ENCODE measurements at places on chromosomes 2 and 18.
A peak's percentile ranks its signal among the peaks of the same experiment; 100 is the strongest.

GRCh38 chr2:212538305-212539071 lies at the start of gene ERBB4:
Gene ERBB4, minus strand, starts transcription at chr2:212538802. Its CDS starts 272 bp downstream, at chr2:212538530.
- DNase-seq = peak; percentile 30

- no peak for DNase-seq
Measured at GRCh38 chr18:45567123-45567522, 48.2 kb upstream of the SLC14A2 start.

DNA sequence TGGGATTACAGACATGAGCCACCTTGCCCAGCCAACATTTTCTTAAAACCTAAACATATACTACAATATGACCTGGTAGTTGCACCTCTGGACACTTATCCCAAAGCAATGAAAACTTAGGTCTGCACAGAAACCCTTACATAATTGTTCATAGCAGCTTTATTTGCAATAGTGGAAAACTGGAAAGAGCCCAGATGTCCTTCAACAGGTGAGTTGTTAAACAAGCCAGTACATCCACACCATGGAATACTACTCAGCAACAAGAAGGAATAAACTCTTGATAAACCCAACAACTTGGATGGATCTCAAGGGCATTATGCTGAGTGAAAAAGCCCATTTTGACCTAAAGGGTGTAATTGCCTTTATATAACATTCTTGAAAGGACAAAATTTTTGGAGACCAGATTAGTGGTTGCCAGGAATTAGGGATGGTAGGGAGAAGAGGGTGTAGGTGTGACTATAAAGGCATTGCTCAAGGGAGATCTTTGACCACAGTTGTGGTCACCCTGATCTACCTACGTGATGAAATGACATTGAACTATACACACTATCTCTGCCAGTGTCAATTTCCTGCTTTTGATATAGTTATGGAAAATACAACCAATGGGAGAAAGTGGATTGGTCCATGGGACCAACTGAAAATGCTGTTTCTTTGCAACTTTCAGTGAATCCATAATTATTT lies 11.9 kb upstream of the AMMECR1L start:
- DNase-seq = no peak

- no peak for DNase-seq
Measured at GRCh38 chr2:68798569-68798968, 64.0 kb downstream of the ARHGAP25 start.

GRCh38 chr2:38384338-38384737 lies 7.3 kb upstream of the ATL2 start:
- DNase-seq = no peak

GRCh38 chr2:16487686-16488085 lies 177.9 kb downstream of the CYRIA start:
- peak; percentile 37 for DNase-seq

GRCh38 chr18:54263904-54264336 lies 5.4 kb upstream of the POLI start:
- DNase-seq = no peak

- DNase-seq = no peak
Measured at GRCh38 chr2:131037398-131038257, 55.6 kb downstream of the FAM168B start.

GRCh38 chr2:118983915-118984314 lies 41.9 kb downstream of the MARCO start:
- DNase-seq = no peak

DNA sequence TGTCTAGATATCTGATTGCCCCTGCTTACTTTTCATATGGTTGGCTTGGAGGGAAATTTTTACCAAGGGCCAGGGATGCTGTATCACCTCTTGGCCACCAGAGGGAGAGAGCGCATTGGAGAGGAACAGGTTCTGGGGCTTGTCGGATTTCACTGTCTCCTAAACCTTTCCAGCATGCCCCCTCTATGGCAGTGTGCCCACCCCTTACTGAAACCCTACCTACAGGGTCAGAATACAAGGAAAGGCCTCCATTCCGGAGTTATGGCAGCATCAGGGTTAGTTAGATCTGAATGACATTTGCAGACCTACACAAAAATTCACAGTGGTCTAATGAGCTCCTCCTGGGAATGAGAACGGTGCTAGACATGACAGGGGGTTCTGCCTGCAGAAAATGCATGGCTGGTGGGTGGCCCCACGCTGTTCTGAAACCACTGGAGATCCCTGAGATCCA lies 5.8 kb downstream of the SLC14A2 start:
- DNase-seq = peak; percentile 23

- DNase-seq = no peak
Measured at GRCh38 chr2:200042944-200043343, 87.6 kb downstream of the MAIP1 start.

- no peak for DNase-seq
Measured at GRCh38 chr18:53472546-53472945, 751.9 kb downstream of the MBD2 start.

- no peak for DNase-seq
Measured at GRCh38 chr2:229282758-229283546, 11.9 kb upstream of the PID1 start.

DNA sequence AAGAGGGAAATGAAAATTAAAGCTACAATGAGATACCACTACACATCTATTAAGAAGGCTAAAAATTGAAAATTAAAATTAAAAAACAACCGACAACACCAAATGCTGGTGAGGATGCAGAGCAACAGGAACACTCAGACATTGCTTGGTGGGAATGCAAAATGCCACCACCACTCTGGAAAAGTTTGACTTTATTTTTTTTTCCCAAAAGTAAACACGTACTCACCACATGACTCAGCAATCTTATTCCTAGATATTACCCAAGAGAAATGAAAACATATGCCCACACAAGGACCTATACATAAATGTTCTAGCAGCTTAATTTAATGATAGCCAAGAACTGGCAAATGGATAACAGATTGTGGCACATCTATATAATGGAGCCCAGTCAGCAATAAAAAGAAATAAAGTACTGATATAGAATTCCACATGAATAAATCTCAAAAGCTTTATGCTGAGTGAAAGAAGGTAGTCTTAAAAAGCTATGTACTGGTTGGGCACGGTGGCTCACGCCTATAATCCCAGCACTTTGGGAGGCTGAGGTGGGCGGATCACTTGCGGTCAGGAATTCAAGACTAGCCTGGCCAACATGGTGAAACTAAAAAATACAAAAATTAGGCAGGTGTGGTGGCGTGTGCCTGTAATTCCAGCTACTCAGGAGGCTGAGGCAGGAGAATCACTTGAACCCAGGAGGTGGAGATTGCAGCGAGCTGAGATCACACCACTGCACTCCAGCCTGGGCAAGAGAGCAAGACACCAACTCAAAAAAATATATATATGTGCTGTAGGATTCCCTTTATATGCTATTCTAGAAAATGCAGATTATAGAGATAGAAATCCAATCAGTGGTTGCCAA lies 4.2 kb upstream of the PROC start:
- DNase-seq = no peak

- DNase-seq = no peak
Measured at GRCh38 chr18:22543769-22544168, 126.1 kb upstream of the CTAGE1 start.

DNA sequence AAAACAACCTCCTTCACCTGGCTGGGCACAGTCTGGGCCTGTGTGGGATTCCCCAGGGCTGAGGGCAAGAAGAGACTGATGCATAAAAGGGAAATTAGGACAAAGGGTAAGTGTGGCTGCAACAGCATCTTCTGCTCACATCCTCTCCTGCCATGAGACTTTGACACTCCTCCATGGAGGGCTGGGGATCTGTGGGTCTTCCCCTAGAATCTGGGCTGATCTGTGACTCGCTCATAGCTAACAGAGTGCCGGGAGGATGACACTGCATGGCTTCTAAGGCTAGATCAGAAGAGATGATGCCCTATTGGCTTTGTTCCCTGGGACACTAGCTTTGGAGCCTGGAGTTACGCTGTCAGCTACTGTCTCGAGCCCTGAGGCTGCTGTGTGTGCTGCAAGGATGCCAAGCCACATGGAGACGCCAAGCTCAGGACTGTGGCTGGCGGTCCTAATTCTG lies 24.3 kb downstream of the MOCOS start:
- DNase-seq = no peak

DNA sequence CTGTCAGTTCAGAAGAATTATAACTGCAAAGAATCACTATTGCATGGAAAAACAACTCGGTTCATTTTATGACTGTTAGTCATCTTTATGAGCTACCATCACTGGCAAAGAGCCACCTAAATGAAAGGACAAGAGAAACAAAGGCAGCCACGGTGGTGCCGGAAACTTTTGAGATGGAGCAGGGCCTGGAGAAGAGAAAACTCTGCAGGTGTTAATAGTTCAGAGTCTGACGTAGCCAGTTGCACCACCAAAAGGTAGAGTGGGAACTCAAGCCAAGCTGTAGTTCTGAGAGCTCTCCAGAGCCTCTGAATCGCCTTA lies 110.9 kb downstream of the FTCDNL1 start:
- DNase-seq = no peak

DNA sequence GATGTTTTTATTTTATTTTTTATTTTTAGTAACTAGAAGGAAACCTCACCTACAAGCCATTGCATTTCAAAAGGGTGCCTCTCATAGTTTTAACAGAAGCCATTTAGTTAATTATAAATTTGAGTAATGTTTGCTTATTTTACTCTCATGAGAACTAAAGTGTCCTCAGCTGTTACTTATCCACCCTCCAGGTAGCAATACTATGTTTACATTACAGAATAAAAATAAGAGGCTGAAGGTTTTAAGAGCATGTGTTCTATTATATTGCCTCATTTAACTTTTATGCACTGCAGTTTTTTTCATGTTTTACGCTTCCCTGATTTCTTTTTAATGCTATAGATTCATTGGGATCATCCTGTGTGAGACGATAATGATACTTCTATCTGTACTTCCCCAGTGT lies 235.5 kb downstream of the THSD7B start:
- DNase-seq = no peak

DNA sequence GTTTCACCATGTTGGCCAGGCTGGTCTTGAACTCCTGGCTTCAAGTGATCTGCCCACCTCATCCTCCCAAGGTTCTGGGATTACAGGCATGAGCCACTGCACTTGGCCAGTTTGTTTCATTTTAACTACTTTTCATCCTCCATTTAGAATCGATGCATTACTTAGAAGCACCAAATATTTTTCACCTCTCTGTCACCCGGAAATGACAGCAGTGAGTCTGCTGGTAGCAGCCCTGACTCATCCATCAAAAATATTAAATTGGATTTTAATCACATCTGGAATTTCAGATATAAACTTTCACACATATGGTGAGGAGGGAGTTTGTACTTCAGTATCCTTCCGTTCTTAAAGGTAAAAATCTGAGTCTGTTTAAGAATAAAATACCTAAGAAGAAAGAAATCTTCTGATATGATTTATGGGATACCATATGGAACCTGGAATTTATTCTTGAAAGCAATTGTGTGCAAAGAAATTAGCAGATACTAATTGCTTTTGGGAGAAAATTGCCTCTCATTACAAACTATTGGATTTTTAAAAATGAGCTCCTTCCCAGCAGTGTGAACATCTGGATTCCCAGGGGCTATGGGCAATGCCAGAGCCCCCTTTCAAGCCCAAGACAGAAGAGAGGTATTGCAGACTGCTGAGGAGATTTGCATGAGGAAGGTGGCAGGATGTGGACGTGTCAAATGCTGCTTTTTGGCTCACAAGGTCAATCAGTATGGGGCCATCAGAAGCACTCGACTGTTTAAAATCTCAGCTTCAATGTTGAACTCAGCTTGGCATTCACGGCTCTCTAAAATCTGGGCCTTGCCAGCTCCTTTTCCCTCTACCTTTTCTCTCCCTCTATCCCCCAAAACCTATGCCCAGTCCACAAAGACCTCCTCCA lies 279.5 kb upstream of the SIX2 start:
- no peak for DNase-seq

DNA sequence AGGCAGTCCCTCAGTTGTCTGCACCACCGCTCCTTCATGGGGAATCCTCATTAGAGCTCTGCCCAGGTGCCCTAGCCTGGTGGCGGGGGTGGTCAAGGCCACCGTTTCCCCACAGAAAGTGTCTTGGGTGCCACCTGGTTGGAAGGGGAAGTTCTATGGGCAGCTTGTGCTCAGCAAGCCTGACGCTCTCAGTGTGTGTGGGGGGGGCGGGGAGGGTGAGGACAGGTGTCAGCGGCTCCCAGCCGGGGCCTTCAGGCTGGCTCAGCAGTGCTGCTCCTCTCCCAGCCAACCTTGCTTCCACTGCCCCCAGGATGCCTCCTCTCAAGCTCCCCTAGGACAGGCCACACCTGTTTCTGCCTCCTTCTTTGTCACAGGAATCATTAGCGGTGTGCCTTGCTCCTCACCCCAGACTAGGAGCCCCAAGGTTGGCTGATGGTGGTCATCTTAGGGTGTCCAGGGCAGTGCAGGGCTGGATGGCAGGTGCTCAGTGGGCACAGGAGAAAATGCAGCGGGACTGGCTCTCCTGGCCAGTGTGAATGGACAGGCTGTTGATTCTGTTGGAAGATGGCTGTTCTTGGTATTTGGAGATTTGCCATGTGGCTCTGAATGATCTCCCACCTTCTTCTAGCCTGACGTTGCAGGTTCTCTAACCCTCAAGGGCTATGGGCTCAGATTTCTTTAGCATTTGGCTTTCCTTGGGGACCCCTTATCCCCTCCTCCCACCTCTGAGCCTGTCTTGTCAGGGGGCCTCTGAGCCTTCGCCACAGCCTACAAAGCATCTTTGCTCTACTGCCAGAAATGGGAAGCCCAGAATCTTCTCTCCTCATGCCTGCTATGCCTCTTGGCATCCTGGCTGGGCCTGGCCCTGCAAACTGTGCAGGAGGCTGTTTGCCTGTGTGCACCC lies 185.8 kb upstream of the HS6ST1 start:
- DNase-seq = no peak

- DNase-seq = no peak
Measured at GRCh38 chr2:121626777-121627524, 22.3 kb downstream of the CLASP1 start.

GRCh38 chr2:133407341-133407740 lies 160.9 kb downstream of the NCKAP5 start:
- DNase-seq = no peak

DNA sequence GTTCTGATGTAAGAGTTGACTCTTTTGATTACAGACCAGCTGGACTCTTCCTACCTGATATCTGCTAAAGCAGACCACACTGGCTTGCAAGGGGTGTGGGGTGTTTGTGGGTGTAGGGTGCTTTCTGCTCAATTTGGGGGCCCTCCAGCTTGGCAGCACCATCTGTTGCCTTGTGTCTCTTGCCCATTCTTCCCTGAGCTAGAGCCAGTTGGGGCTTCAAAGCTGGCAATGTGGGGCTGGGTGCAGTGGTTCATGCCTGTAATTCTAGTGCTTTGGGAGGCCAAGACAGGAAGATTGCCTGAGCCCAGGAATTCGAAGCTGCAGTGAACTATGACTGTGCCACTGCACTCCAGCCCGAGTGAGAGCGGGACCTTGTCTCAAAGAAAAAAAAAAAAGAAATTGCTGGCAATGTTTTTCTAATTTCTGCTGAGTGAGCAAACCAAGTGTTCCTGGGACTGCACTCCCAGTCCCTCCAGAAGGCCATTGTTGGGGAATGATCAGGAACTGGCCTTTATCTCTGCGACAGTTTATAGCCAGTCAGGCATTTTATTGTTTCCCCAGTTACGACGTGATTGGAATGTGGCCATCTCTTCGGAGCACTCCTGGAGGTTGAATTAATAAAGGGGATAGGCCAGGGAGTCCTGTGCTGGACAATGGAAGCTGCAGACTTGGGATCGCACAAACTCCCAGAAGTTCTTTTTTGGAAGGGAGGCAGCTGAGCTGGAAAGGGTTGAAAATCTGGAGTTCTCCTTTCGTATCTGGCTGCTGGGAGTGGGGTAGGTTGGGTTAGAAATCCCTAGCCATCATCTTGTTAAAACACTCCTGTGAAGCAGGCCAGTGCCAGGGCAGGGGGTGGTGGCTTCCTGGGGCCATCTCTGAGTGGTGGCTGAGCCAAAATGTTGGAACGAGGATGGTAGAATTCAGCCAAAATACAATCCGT lies 57.2 kb downstream of the LIPG start:
- no peak for DNase-seq

GRCh38 chr18:21853016-21853415 lies 112.4 kb downstream of the MIB1 start:
- DNase-seq = no peak

All from pons (tissue), 1 donor.